ENCODE measurements at places on chromosomes 5 and 9.

DNA sequence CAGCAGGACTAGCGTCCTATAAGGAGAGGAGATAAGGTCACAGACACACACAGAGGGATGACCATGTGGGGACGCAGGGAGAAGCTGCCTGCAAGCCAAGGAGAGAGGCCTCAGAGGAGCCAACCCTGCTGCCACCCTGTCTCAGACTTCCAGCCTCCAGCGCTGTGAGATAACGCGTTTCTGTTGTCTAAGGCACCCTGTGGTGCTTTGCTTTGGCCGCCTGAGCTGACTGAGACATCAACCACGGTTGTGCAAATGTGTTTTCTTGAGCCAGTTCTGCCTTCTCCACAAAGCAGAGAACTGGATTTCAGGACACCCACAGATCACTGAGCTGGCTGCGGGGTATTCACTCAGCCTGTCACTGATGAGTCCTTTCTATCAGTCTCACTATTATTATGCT lies 149.1 kb downstream of the NXNL2 start:
- DNase-seq: no peak

GRCh38 chr9:98924946-98925820 lies 18.5 kb upstream of the COL15A1 start:
- no peak for DNase-seq

DNA sequence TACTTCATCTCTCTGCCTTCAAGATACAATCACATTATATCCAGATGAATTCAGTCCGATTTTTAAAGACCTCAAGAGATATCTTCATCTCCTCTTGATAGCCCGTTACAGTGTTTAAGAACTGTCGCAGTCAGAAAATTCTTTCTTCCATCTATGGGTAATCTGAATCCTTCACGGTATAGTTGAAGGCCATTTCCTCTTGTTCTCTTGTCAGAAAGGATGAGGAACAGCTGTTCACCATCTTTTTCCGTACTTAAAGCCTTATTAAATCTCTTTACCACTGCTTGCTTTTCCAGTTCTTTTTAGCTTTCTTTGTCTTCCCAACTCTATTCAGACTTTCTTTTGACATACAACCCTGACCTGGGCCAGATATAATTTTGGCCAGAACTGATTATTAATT lies 121.8 kb downstream of the XRCC4 start:
- DNase-seq: no peak

DNA sequence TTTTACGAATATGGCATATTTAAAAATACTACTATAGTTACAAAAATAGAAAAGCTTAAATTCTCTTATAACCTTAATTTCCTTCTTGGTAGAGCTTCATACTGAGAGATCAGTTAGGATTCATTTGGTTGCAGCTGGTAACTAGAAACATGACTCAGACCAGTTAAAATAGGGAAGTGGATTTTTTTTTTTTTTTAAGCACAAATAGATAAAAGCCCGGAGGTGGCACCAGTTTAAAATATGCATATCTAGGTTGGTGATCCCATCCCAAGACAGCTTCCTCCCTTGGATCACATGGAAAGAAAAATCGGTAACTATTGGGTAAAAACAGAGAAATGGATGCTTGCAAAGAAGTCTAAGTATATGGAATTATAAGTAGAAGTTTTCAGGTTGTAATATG lies 1634.3 kb downstream of the MAT2B start:
- DNase-seq: no peak

- DNase-seq: no peak
Observed at GRCh38 chr9:87620731-87621322, 105.1 kb upstream of the CTSL start.

DNA sequence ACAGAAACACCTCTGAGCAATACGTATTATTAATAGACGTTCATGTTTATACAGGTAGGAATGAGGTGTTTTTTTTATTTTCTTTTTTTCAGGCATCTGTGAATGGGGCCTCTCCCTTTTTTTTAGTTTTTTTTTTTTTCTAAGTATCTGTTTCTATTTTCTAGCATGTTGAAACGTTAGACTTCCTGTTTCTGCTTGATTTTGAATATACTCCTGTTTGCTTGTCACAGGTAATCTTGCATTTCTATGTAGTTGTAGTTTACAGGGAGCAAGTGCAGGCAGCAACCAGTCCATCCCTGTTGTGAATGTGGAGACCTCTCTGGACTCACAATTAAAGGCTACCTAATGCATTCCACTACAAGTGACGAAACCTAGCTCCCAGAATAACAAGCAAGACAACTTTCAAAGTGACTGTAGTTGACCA lies 22.8 kb upstream of the TNFAIP8 start:
- DNase-seq: no peak

- no peak for DNase-seq
Observed at GRCh38 chr5:75734913-75735789, 17.9 kb upstream of the POC5 start.

GRCh38 chr5:14153932-14154731 lies 11.0 kb downstream of the TRIO start:
- no peak for DNase-seq

DNA sequence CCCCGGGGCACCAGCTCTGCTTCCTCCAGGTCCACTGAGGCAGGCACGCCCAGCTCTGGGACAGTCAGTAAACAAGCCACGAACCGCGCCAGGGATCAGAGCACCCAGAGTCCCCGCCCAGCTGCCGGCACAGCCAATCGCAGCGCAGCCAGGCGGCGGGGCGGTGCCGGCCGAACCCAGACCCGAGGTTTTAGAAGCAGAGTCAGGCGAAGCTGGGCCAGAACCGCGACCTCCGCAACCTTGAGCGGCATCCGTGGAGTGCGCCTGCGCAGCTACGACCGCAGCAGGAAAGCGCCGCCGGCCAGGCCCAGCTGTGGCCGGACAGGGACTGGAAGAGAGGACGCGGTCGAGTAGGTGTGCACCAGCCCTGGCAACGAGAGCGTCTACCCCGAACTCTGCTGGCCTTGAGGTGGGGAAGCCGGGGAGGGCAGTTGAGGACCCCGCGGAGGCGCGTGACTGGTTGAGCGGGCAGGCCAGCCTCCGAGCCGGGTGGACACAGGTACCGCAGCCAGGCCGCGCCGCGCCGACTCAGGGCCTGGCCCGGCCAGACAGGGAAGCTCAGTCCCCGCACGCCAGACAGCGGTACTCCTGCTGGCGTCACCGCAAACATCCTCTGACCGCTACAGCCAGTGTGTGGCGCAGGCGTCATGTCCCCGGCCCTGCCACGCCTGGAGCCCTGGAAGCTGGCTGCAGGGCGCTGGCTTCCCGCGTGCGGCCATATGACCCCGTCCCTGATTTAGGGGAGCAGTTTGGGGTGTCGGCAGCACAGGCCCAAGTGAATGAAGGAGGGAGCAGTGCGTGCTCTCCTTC lies at the start of gene CTSL:
TSS of gene CTSL (plus strand) at position 220 of the 810 bp plus-strand sequence. CDS start 1,485 bp downstream, outside the sequence.
- DNase-seq: peak; percentile 48

DNA sequence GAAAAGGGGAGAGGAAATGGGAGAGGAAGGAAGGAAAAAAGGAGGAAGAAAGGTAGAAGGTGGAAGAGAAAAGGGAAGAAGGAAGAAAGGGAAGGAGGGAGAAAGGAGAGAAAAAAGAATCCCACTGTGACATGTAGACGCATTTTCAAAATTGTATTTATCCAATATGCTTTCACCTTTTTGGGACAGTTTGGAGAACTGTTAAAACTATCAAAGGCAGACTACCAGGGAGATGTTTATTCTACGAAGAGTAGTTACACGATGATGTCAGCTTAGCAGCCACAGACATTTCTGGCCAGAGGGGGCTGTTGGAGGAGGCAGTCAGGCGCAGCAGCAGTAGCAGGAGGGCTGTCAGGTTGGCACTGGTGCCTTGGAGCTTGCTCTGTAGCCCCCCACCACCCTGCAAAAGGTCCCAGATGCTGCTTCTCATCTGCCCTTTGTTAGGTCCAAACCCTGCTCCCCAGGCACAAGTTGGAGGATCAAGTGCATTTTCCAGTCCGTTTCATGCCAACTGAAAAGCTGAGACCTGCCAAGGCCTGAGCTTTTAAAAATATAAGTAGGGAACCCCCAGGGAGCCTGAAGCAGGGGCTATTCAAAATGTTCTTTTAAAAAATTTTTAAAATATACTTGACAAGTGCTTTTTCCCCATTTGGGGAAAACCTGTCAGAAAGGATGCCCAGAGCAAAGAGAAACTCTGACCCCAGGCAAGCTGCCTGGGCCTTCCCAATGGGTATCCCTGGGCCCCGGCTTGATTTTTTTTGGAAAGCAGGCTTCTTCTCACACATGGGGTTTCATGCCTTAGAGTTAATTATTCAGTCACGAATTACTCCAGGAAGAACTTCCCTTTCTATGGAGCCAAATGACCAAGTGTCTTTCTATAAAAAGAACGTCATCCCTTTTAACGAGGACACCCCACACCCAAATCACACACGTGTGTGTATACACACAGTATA lies 203.3 kb downstream of the SLIT3 start:
- no peak for DNase-seq

GRCh38 chr5:68180121-68181038 lies 35.2 kb upstream of the PIK3R1 start:
- no peak for DNase-seq

GRCh38 chr9:21672761-21673160 lies 129.7 kb upstream of the MTAP start:
- no peak for DNase-seq

GRCh38 chr5:178994580-178995340 lies at the start of gene GRM6:
GRM6 (minus strand) TSS chr5:178995320; CDS start chr5:178994944, 376 bp downstream.
- no peak for DNase-seq

- no peak for DNase-seq
Observed at GRCh38 chr5:74679966-74680365, 5.1 kb upstream of the HEXB start.

GRCh38 chr5:172180936-172181335 lies 7.1 kb downstream of the STK10 start:
- DNase-seq: no peak

GRCh38 chr5:82158755-82159413 lies 119.3 kb downstream of the RPS23 start:
- no peak for DNase-seq

GRCh38 chr9:88759364-88759763 lies 224.4 kb downstream of the NXNL2 start:
- no peak for DNase-seq

DNA sequence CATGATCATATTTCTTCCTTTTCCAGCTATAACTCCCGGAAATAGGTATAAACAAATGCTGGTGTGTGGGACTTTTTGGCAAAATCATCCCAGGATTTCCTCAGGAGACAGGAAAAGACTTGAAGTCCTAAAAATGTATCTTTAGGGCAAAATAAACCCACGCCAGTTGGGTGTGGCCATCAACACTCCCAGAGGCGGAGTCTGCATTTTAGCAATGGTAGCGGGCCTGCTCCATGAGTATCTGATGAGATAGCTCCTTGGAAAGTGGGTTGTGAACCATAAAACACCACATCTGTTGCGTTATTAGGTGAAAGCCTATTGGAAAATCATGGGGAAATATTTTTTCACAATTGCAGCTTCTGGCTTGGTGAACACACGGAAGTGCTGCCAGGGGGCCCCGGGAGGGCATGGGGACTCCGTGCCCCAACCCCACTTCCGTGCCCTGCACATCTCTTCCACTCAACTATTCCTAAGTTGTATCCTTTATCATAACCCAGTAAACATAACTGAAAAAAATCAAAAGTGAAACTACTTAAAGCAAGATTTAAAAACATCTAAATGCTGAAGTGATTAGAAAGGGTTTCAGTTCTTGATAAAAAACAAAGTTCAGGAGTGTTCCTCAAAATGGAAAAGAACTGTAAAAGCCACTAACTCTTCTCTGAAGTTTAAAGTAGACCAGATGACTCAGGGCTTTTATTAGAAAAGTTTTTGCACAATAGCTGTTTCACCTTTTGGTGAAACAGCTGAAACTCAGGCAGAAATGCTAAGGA lies 111.2 kb downstream of the LRRC70 start:
- no peak for DNase-seq

GRCh38 chr5:116448450-116448849 lies 126.2 kb downstream of the SEMA6A start:
- no peak for DNase-seq

DNA sequence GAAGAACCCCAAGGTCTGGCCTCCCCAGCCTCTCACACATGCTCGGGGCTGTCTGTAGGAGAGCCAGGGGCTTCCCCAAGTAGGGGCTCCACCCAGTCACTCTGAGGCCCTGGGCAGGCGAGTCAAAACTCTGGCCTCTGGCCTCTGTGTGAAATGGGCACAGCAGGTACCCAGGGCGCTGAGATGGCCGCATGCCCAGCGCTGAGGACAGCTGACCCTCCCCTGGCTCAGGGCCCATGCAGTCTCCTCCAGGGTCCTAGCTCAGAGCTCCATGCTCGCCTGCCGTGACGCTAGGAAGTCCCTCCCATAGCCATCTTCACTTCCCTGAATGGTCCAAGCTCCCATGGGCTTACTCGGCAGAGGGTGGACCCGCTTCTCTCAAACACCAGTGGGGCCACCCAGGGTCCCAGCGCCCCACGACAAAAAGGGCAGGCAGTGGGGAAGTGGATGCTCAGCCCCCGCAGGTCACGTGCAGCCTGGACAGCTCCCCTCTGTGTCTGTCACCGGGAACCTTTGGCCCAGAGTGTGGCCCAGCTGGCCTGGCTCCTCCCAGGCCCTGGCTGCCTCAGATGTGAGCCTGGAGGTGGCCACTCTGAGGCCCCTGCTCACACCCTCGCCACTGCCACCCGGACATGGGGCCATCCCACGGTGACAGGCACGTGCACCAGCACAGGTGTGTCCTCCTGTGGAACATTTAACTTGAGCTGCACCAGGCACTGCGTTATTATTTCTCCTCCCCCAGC lies 12.2 kb upstream of the VAV2 start:
- DNase-seq: no peak
